Stimulated activated CD8-positive, alpha-beta memory T cell treated with anti-CD3 and anti-CD28 coated beads, Interleukin-2, amount 100 ng/mL, for 48 hours (primary cell): ENCODE measurements at places on chromosomes 16 and 17.
A peak's percentile ranks its signal among the peaks of the same experiment; 100 is the strongest.

DNA sequence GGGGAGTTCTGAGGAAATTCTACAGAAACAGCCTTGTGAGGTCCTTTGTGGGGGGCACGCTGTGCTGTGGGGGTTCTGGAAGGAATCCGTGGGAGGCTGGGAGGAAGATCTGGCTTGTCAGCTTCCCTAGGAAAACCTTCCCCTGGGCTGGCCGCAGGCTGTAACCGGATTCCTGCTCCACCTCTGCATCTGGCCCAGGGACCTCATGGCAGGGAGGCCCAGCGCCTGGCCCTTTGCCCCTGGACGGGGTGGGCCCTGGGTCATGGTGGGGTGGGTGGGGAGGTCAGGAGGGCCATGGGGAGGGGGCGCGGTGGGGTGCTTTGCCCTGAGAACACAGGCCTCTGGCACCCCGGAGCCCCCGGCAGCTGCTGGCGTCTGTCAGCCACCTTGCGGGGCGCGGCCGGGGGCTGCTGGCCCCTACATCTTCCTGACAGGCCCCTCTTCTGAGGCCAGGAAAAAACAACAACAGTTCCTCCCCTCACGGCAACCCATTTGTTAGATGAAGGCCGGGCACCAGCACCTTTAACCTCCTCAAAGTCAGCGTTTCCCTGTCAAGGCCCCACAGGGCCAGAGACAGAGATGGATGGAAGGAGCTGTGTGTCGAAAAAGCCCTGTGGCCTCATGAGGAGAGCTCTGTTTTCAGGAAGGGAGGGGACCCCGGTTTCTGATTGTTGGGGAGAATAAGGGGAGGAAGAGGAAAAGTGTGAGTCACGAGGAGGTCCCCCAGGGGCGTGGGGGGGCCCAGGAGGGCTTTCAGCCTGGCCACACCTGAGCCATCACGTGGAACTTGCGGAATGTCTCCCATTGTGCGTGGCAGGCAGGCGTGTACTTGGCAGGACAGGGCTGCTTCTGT is 3.6 kb upstream of the MEOX1 start:
- DNase-seq = no peak

DNA sequence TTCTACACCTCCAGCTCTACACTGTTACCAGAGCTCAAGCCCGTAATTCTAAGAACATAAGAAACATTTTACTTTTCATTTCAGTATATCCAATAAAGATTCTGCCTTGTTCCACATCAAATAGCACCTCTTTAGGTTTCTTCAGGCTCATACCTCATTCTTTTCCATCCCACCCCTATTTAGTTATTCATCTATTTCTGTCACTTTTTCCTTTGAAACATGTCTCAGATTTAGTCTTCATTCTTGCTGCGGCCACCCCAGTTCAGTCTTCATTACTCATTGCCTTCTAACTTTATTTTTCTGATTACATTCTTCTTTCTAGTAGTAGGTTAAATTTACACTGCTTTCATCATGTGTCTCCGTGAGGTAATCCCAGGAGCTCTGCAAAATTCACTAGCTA is 33.5 kb downstream of the PPM1E start:
- DNase-seq = no peak

- DNase-seq = no peak
Measured at GRCh38 chr16:53715023-53715384, 11.0 kb downstream of the FTO start.

GRCh38 chr16:66591018-66591417 is 11.8 kb downstream of the CMTM2 start:
- DNase-seq = no peak

DNA sequence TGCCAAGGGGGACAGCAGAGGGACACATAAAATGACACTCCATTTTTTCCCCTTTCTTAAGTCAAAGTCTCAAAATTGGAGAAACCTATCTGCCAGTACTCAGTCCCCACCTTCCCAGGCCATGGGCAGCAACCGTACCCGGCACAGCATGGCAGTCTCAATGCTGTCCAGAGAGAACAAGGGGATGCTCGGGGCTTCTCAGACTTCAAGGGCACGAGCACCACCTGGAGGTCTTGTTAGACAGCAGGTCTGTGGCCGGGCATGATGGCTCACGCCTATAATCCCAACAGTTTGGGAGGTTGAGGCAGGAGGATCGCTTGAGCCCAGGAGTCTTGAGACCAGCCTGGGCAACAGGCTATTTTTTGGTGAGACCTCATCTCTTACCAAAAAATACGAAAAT is 3.2 kb downstream of the DNAH17 start:
- DNase-seq = no peak

DNA sequence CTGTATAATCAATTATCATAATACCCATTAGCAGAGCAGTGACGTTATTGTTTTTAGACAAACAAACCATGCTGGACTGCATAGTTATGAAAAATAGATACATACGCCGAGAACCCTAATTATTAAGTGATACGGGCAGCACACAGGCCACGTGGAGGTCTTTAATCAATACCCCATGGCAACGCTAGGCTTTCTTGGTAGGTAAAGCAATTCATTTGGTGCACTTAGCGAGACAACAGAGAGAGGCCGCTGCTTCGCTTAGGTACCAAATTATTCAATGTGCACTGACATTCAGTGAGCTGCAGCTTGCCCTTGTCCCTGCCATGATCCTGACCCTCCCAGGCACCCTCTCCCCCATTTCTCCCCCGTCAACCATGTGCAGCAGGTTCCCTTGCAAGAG is 12.9 kb downstream of the SALL1 start:
- DNase-seq = no peak

DNA sequence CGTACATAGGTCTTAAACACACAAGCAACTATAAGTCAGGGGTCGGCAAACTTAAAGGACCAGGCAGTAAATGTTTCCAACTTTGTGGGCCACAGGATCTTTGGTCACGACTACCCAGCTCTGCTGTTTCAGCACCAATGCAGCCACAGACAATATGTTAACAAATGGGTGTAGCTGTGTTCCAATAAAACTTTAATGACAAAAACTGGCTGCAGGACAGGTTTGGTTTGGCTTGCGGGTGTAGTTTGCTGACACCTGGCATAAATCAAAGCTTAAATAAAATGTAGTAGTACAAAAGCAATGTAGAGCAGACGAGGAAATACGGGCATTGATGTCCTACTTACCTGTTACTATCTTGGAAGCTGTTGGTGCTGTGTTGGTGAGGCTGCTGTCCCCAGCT is 84.7 kb downstream of the SLC5A11 start:
- no peak for DNase-seq

GRCh38 chr16:31010585-31011325 is at the start of gene STX1B:
Gene STX1B, minus strand, starts transcription at chr16:31010638. Its CDS starts 242 bp downstream, at chr16:31010396.
- DNase-seq = peak; percentile 20

- no peak for DNase-seq
Measured at GRCh38 chr16:88012360-88012759, 61.1 kb downstream of the BANP start.

- no peak for DNase-seq
Measured at GRCh38 chr17:43755389-43755875, 3.2 kb downstream of the SOST start.

DNA sequence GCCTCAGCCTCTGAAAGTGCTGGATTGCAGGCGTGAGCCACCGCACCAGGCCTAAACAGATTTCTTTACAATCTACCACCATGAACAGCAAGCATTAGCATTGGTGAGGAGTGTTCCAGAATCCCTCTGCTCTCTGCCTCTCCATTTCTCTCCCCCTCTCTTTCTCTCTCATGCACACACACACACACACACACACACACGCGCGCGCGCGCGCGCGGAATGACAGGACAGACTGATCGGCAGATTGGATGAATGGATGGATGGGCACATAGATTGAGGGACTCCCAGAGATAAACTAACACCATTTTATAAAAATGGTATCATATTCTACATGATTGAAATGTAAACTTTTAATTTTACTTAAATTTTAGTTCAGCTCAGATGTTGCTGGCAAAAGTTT is 3.3 kb downstream of the CARD14 start:
- no peak for DNase-seq

GRCh38 chr17:9928601-9929333 is 23.7 kb upstream of the RCVRN start:
- DNase-seq = no peak

DNA sequence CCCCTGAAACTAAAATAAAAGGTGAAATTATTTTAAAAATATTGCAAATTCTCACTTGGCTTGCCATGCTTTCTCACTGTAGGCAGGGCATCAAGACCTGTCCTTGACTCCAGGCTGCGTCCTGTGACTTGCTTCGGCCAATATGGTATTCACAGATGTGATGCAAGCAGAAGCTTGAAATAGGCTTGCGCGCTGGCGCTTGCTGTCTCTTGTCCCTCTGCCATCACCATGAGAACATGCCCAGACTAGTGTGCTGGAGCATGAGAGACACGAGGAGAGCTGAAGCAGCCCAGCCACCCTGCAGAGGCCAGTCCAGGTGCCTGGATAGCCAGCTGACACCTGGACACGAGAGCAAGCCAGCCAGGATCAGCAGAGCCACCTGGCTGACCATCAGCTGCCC is 21.8 kb upstream of the ZKSCAN2 start:
- DNase-seq = no peak

DNA sequence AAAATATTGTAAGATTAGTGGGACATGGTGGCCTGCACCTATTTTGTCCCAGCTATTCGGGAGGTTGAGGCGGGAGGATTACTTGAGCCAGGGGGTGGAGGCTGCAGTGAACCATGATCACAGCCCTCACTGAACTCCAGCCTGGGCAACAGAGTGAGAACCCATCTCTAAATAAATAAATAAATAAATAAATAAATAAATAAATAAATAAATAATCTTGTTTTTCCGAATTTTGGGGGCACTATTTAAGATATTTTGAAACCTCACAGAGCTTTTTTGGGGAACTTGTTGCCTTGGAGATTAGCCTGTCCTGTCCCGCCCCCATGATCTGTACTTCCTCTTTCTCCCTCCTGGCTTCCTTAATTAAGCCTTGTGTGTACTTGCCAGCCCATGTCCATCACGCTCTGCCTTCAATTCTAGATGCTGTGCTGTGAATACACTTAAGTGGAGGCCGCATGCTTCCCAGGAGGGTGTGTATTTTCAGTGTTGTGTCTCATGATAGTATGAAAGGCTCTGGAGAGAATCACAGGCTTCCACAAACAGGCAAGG is 4.4 kb downstream of the LGALS9 start:
- DNase-seq = no peak

GRCh38 chr16:180681-181564 is 664 bp downstream of the HBQ1 start:
- DNase-seq = no peak

DNA sequence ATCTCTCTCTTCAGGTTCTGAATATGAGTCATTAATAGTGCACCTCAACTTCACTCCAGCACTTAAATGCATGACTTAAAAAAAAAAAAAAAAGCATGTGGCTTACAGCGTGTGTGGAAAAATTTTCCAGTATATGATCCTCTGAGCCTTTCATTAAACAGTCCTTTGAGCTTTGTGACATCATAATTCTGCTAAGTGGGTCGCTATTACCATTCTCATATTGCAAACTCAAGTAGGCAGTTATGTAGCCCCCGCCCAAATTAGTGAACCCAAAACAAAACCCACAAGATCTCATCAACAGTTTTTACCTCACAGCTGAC is 672 bp downstream of the CMTR2 start:
- no peak for DNase-seq

GRCh38 chr17:82582213-82582612 is 62.7 kb downstream of the FOXK2 start:
- no peak for DNase-seq

DNA sequence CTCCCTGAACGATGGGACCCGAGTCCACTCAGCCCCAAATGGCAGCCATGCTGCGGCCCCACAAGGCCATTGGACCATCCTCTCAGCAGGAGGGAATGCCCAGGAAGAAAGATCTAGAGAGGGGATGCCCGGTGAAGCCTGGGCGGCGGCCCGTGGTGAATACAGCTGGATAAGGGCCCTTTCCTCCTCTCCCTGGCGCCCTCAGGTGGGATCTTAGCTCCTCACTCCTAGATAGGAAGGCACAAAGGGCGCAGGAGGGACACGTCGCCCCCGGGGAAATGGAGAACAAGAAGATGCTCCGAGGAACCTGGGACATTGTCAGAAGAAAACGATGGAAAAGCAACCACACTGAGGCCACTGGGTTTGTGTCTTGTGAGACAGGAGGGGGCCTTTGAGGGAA is 2.5 kb downstream of the CD300C start:
- DNase-seq = no peak

GRCh38 chr16:4071686-4072561 is 44.3 kb downstream of the ADCY9 start:
- no peak for DNase-seq

- DNase-seq = no peak
Measured at GRCh38 chr17:79182176-79183042, 107.8 kb downstream of the ENGASE start.

DNA sequence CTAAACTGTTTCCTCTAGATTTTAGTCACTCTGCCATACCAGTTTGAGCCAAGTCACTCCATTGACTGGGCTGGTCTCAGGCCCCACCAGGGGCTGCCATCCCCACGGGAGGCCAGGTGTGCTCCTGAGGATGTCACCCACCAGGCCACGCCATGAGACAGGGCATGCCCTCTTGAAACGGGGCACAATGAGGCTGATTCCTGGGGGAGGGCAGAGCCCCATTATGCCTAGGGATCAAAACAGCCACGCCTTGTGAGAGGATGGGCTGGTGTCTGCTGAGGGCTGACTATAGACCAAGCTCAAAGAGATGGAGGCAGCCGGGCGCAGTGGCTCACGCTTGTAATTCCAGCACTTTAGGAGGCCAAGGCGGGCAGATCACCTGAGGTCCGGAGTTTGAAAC is 21.5 kb downstream of the GINS2 start:
- no peak for DNase-seq

DNA sequence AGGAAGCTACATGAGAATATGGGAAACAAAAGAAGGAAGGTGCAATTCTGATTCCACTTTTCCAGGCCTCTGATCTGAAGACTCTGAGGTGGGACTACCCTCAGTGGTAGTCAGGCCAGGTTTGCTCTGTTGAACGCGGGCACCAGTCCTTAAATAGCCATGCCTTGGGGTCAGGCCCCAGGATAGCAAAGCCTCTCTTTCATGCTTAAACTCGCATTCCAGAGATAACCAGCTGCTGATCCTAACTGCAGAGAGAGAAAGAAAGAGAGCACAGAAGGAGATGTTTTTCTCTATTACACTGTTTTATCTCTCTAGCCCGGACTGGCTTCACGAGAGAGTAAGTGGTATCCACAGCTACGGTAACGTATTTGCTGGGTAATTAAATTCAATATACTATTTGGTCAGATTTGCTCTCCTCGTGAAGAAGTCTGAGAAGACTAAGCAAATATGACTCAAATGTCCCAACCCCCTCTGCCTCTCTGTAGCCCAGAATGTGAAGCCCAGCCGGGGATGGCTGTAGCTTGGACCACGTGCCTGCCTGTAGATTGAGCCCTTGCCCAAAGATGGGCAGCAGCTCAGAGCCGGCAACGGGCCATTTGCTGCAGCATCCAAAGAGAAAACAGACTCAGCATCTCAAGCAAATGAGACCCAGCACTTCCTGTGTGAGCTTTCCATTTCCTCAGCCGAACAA is 122.2 kb downstream of the SMG6 start:
- no peak for DNase-seq

GRCh38 chr17:75681289-75681688 is 14.2 kb downstream of the SAP30BP start:
- no peak for DNase-seq

DNA sequence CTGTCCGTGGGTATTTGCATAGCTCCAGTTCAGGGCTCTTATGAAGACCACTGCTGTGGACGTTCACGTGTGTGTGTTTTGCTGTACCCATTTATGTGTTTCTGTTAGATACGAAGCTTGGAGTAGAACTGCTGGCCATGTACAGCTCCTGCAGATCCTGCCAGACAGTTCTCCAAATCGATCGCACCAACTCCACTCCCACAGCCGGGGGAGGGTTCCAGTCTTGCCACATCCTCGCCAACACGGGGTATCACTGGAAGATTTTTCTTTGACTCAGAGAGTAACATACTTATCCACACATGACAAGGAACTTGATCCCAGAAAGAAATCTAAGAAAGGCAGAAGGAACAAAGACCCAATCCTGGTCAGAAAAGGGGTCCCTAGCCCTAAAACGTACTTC is 37.4 kb downstream of the TMEM186 start:
- no peak for DNase-seq
